NCI-H187 (cell line): ENCODE measurements at places on chromosomes 6 and 20.

GRCh38 chr20:63775096-63775978 is 35.8 kb downstream of the SLC2A4RG start:
- DNase-seq = no peak

DNA sequence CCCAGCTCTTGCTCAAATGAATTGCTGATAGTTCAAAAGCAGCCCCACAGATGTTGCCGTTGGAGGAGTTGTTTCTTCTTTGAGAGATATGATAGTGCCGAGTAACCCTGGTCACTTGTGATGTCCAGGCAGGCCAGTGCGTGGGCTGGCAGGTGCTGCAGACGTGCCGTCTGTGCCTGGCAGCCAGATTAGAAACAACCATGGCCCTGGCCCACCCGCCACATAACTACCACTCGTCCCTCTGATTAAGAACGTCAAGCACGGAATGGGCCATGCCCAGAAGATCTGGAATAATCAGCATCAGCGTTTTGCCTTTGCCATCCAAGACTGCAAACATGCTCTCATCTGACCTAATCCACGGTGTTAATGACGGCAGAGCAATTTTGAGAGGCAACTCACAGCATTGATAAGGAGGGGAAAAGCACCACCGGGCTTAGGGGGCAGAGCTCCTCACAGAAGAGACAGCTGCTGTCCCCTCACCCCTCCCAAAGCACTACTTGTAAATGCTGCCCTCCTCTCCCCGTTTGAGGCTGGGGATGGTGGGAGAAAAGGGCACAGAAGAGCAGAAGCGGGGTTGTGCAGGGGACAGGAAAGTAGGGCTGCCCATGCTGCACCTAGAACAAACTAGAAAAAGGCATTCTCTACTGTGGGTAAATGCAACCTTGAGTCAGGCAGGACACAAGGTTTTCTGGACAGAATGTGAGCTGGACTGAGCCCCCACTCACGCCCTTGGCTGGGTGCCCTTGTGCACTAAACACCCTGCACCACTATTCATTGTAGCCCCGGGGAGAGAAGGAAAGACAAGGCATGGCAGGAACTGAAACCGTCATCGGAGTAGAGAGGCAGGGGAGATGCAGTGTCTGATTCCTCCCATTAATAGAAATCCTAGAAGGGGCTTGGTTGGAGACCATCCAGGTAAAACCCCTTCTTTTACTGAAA is 5.3 kb upstream of the CPNE5 start:
- DNase-seq = no peak

DNA sequence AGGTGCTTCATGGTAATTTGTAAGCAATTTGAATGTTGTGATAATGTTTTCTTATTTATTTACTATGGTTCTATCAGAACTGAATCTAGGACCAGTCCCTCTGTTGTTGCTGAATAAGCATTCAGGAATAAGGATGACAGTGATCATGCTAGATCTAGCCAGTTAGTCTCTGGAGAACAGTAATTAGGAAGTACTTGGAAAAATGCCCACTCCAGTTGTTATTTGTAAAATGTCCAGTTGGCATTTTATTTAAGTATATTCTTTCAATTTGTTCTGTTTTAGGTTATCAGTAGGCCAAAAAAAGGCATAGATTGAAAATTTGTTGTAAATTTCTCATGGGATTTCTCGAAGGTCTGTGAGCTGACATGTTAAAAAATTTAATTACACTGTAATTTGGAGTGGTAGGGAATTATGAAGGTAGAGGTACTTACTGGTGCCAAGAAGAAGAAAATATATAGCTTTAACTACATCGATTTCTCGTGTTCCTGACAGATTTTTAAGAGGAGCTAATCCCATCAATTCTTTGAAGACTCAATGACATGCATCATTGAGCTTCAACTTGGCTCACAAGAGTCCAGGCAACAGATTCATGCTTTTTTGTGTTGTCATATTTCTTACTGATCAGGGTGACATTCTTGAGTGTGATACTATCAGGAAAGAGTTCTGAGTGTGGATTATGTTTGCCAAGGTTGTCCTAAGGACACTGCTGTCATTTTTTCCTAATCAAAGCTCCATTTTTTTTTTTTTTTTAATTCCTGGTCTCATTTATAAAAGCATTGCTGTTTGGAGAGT is 177.3 kb downstream of the CARMIL1 start:
- no peak for DNase-seq

DNA sequence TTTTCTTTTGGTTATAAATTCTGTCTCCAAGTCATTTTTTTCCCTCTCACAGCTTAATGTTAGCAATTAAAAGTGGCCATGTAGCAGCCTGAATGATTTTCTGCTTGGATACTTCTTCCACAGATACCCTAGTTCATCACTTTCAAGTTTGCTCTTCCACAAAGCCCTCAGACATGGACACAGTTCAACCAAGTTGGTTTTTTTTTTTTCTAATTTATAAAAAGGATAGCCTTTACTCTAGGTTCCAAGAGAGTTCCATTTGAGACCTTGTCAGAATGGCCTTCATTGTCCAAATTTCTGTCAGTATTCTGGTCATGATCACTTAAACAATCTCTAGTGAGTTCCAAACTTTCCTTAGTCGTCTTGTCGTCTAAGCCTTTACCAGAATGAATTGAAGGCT is 40.0 kb downstream of the RSPH3 start:
- DNase-seq = no peak

GRCh38 chr6:168160506-168161370 is 81.7 kb upstream of the FRMD1 start:
- DNase-seq = no peak

DNA sequence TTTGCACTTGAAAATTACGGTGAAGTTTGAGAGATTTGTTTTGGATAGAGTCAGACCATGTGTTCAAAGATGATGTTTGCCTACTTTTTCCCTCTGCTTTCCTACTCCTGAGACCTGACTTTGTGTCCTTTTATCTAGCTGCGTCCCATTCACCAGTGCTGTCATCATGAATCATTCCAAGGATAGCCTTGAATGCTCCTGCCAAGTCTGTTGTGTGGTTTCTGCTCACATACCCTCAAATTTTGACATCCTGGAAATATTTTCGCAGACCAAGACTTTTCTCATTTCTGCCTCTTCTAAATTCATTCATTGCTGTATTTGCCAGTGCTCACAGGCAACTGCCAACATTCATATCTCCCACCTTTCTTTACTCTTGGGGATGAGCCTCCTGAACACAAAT is 175.9 kb upstream of the SCGN start:
- no peak for DNase-seq

- no peak for DNase-seq
Measured at GRCh38 chr6:101779051-101779844, 385.7 kb downstream of the GRIK2 start.

GRCh38 chr6:121008553-121008952 is 325.7 kb downstream of the TBC1D32 start:
- DNase-seq = no peak

- DNase-seq = no peak
Measured at GRCh38 chr20:63119121-63119962, 96.6 kb downstream of the YTHDF1 start.

DNA sequence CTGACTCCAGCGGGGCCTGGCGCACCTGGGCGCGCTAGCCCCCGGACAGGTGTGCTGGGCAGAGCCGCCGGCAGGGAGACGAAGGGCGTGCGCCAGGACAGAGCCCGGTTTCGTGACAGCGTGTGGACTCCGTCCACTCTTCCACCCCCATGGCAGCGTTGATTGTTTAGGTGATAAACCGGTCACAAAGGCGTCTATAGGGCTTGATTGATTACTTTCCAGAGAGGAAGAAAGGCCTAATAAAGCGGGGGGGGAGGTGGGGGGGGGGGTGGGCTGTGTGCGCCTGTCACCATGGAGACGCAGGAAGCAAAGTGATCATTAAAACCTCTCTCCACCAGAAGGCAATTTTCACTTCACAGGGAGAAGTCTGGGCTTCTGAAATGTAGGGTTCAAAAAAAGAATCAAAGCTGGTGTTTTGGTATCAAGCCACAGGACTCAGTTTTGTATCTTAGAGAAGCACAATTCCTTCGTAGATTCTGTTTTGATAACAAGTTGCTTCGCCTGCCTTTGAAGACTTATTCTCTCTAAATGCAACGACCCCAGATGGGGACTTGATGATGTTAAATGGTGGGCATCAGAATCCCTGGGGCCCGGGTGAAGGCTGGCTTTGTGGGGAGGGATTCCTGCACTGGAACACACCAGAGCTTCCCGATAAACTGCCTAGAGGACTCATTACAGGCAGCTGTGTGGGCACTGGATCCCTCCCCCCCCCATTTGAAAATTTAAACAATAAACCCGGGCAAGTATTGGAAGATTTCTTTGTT is 1.4 kb downstream of the PHACTR3 start:
- no peak for DNase-seq
